ENCODE measurements at places on chromosomes 5 and 9.
A peak's percentile ranks its signal among the peaks of the same experiment; 100 is the strongest.

GRCh38 chr5:69134126-69134525 is 32.8 kb upstream of the CCNB1 start:
- DNase-seq, result no peak

- peak; percentile 27 for DNase-seq
Observed at GRCh38 chr5:96687812-96688453, 25.8 kb downstream of the CAST start.

GRCh38 chr5:154334406-154335064 is 111.3 kb upstream of the SAP30L start:
- DNase-seq, result no peak

DNA sequence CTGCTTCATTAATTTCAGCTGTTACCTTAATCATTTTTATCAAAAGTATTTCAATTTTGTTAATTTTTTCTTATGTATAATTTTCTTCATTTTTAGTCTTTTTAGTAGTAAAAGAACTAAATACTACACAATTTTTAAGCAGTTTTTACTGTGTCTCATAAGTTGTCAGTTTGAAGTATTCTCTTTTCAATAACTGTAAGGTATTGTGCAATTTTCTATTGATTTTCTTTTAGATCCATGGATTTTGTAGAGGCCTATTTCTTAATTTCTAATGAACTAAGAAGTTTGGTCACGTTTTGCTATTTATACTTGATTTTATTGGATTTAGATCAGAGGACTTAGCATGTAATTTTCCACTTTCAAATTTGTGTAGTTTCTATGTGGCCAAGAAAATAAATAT is 207.7 kb upstream of the PRR16 start:
- DNase-seq, result no peak

- no peak for DNase-seq
Observed at GRCh38 chr5:105581988-105582690, 2019.5 kb upstream of the NUDT12 start.

DNA sequence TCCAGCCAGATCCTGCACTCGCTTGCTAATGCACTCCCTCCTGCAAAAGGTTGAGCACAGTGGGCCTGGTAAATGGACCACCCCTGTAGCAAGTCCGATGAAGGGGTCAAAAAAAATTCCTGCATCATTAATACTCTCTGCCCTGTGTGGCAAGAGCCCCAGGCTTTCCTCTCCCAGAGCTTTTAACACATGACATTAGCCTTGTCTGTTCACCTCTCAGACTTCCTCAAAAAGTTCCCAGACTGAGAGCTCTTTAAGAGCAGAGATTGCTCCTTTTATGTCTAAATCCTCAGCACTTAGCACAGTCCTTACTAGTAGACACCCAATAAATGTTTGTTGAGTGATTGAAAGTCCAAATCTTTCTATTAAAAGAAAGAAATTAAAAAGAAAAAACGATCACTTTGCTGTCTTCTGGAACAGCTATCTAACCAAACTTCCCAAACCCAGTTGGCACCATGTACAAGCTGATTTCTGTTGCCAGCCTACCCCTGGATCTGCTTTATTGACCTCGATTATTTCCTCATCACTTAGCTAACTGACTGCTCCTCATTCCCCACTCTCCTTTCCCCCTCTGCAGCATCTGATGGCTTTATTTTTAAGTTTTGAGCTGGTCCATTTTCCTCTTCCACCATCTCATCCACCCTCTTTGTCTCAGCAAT is 209.8 kb downstream of the ENC1 start:
- no peak for DNase-seq

DNA sequence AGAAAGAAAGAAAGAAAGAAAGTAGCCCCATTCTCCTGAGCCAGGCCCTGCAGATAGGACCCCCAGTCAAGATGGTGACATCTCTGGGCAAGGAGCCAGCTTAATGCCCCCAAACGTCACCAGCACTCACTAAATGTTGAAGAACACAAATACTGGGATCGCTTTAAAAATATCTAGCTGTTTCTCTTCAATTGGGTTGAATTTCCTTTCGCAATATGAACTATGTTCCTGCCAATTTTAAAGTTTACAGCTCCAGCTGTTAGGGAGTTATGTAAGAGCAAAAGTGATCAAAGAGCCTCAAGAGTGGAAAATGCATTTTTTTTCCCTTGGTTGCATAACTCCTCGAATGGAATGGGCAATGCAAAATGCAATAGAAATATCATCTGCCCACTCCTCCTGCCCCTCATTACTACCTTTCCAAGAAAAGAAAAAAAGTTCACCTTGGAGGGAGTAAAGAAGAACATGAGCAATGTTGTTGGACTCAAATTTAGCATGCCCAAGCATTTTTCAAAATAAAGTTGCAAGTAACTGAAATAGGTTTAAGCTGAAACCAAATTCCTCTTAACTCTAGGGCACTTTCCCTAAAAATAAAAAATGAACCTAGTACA is 244.2 kb upstream of the PIK3R1 start:
- no peak for DNase-seq

- no peak for DNase-seq
Observed at GRCh38 chr5:109580225-109580624, 109.5 kb upstream of the MAN2A1 start.

GRCh38 chr5:35024911-35025510 is 22.7 kb downstream of the AGXT2 start:
- DNase-seq, result no peak

DNA sequence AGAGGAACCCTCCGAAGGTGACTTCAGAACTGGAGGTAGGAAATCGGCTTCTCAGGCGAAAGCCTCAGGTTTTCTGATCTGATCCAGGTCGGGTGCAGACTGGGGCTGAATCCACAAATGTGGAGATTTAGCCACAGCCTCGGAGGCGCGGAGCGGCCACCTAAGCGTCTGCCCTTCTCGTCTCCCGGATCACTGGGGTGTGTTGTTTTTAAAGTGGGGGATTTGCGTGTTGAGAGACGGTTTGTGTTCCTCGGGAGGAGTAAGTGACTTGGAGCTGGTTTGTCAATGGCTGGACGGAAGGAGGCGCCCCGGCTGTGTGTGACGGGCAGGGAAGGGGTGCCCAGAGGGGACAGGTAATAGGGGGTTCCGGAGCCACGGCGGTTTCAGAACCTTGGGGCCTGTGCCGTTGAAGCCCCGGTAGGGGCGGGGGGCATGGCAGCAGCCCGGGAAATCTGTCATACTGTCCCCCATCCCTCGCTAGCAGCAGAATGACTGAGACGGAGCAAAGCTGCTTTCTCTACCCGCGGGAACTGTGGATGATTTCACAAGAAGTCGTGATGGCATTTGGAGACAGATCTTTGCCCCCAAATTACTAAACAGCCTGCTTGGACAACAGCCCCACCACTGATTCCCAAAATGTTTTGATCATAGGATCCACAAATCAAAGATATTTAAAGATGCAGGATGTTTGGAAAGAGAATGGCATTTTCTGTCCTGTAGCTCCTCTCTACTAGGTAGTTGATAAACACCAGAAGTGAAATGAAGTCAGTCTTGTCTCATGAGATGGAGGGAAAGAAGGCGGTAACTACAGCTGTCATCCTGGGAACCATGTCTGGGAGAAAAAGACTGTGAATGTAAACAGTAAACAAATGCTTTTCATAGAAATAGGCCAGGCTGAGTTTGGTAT is 216.5 kb downstream of the PDZD2 start:
- no peak for DNase-seq

- DNase-seq, result no peak
Observed at GRCh38 chr9:108331596-108331995, 524.2 kb downstream of the ACTL7B start.

DNA sequence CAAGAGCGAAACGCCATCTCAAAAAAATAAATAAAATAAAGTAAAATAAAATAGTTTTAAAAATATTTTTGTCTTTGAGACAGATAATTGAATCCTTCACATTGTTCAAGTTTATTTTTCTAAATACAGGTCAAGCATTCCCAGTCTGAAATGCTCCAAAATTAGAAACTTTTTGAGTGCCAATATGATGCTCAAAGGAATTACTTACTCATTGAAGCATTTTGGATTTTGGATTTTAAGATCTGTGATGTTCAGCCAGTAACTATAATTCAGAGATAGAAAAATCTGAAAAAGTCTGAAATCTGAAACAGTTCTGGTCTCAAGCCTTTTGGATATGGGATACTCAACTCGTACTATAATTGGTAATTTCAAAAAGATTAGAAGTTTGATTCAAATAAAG is 39.8 kb downstream of the RBM27 start:
- DNase-seq, result no peak

DNA sequence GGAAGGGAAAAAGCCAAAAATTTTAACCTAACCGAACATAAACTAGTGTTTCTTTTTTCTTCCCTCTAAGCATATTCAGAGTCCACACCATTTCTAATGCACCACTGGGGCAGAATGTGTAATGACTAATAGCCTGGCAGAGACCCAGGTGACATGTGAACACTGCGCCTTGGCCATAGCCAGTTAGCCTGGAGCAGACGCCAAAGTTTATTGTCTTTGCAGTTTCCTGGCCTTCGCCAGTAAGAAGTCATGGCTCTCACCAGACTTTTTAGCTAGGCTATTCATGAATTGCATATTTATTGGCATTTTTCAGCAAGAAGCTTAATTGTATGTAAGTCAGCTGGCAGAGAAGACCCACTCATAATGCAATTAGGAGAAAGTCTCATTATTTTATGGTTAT is 182.8 kb upstream of the SLC27A6 start:
- no peak for DNase-seq

GRCh38 chr9:134549336-134549735 is 92.3 kb upstream of the COL5A1 start:
- DNase-seq, result no peak

GRCh38 chr9:8514760-8515159 is 715.2 kb upstream of the DMAC1 start:
- no peak for DNase-seq

GRCh38 chr9:9749591-9749990 is 863.2 kb downstream of the PTPRD start:
- DNase-seq, result no peak

- DNase-seq, result no peak
Observed at GRCh38 chr5:74837115-74837514, 29.1 kb downstream of the FAM169A start.

GRCh38 chr5:103801681-103802080 is 239.1 kb upstream of the NUDT12 start:
- no peak for DNase-seq

- DNase-seq, result no peak
Observed at GRCh38 chr5:5522336-5522735, 99.9 kb downstream of the ICE1 start.

- DNase-seq, result no peak
Observed at GRCh38 chr5:151270599-151270998, 17.6 kb downstream of the GM2A start.

- DNase-seq, result no peak
Observed at GRCh38 chr9:25857147-25857546, 178.9 kb upstream of the TUSC1 start.

- DNase-seq, result no peak
Observed at GRCh38 chr5:8034852-8035251, 165.9 kb downstream of the MTRR start.
